ENCODE measurements at places on chromosomes 4 and X. TPM values are rescaled to one million over a fixed set of nuclear protein-coding genes. Genes with fewer than 3 reads are reported as not detected.

Gene MFSD8
- 11.5 TPM for total RNA-seq

Gene DGAT2L6
- total RNA-seq, result not detected

Gene CXCL10
- total RNA-seq, result not detected

Gene EDA
- total RNA-seq, result 0.67 TPM

Gene ITIH6
- total RNA-seq, result 0.02 TPM

Gene CLDN2
- total RNA-seq, result not detected

Gene SMIM9
- total RNA-seq, result not detected

Gene MAGEB2
- 60.3 TPM for total RNA-seq

Gene MPC1L
- not detected for total RNA-seq

Gene RHOXF2
- not detected for total RNA-seq

Gene TRO
- total RNA-seq, result 0.22 TPM

Gene TMEM150C
- total RNA-seq, result 0.26 TPM

Gene TASL
- total RNA-seq, result not detected

Gene MYOZ2
- not detected for total RNA-seq

Data from NCI-H460 (cell line).